ENCODE measurements at places on chromosomes 7 and 10.
A peak's percentile ranks its signal among the peaks of the same experiment; 100 is the strongest.

DNA sequence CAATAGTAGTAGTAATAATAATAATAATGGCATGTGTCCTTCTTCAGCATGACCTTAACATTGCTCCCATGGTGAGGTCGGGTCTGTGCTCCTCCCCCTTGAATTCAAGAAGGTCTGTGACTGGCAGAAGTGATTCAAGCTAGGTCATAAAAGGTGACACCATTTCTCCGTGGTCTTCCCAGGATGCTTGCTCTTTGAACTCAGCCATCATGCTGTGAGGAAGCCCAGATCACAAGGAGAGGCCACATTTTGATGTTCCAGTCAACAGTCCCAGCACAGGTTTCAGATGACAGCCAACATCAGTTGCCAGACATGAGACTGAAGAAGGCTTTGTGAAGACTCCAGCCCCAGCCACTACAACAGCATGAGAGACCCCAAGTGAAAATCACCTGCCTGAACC is 83.9 kb downstream of the SEPTIN14 start:
- DNase-seq: no peak

- DNase-seq: no peak
Measured at GRCh38 chr7:21617916-21618390, 75.1 kb downstream of the DNAH11 start.

DNA sequence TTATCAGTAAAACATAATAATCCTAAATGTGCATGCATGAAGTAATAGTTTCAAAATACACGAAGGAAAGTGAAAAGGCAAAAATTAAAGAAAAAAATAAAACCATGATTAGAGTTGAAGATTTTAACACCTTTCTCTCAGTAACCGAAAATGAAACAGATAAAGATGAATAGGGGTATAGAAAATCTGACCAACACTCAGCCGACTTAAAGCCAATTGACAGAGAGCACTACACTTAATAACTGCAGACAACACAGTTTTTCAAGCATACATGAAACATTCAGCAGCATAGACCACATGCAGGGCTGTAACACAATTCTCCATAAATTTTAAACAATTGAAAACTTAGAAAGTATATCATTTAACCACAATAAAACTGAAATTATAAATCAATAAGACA is 76.1 kb downstream of the CUBN start:
- no peak for DNase-seq

DNA sequence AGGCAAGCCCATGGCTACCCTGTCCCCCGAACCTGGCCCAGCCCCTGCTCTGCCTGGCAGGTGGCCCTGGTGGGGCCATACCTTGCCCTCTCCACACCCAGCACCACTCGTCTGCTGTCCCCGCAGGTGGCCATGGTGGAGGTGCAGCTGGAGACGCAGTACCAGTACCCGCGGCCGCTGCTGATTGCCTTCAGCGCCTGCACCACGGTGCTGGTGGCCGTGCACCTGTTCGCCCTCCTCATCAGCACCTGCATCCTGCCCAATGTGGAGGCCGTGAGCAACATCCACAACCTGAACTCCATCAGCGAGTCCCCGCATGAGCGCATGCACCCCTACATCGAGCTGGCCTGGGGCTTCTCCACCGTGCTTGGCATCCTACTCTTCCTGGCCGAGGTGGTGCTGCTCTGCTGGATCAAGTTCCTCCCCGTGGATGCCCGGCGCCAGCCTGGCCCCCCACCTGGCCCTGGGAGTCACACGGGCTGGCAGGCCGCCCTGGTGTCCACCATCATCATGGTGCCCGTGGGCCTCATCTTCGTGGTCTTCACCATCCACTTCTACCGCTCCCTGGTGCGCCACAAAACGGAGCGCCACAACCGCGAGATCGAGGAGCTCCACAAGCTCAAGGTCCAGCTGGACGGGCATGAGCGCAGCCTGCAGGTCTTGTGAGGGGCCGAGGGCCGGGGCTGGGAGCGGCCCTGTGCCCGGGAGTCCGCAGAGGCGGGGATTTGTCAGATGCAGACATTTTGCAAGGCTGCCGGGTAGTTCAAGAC is 13.2 kb downstream of the ORAI2 start:
- no peak for DNase-seq

GRCh38 chr10:70930263-70931000 is 42.1 kb upstream of the PCBD1 start:
- DNase-seq: no peak

- peak; percentile 80 for DNase-seq
Measured at GRCh38 chr7:140653319-140654108, 12.9 kb upstream of the DENND2A start.

- no peak for DNase-seq
Measured at GRCh38 chr7:130894146-130894908, 160.3 kb upstream of the KLF14 start.

DNA sequence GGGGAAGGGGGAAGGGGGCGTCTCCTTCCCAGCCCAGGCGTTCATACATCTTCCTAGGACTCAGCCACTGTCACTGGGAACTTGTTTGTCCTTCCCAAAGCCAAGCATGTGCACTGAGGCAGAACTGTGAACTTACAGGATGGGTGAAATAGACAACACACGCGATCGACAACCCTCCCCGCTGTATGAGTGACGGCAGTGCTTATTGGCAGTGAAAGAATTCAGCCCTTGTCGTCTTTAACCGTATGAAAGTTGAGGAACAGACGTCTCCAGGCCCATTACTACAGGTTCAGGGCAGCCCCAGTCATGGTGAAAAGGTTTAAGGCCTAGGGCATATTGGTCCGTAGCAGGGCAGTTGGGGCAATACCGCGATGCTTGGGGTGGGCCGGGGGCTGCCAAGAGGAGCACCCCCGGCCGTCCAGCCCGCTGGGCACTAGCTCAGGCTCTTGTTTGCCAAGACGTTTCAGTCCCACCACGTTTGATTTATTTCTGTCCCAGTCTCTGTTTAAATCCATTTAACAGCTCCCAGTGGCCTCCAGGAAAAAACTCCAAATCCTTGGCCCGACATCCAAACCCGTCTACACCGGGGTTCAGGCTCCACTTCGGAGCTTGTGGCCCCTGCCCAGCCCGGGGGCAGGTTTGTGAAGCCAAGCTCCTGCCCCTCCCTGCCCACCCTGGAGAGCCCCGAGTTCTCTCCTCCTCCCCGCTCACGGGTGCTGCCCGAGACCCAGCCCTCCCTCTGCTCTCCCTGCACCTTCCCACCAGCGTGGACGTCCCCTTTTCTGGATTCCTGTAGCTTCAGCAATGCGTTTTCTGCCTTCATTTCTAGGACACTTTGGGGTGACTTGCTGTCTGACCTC is 159.8 kb downstream of the DNAJB6 start:
- no peak for DNase-seq

GRCh38 chr10:104300736-104301292 is 31.8 kb downstream of the GSTO2 start:
- peak; percentile 63 for DNase-seq

DNA sequence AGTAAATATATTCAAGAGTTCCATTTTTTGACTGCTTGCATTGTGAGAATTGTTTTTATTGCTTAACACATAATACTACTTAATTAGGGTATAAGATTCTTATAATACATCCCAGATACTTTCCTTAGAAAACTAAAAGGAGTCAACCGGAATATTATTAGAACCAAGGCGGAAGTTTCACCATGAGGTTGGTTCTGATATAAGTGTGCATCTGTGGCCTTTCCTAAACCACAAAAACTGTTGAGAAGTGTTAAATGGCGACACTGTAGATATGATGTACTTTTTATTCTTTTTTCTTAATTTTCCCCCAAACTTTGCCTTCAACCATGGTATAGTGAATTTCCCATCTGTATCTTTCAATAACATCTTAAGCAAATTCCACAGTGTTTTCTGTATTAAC is 32.3 kb upstream of the INHBA start:
- no peak for DNase-seq

- no peak for DNase-seq
Measured at GRCh38 chr10:71259815-71260501, 47.6 kb downstream of the UNC5B start.

GRCh38 chr10:4683137-4683536 is 142.9 kb upstream of the AKR1E2 start:
- no peak for DNase-seq

Data from retina (tissue), 1 donor.